WTC11 (cell line): ENCODE measurements at places on chromosomes 12 and 14. TPM values are rescaled to one million over a fixed set of nuclear protein-coding genes. Genes with fewer than 3 reads are reported as not detected.

SYNDIG1L gene
- 1.4 to 1.9 TPM (median 1.5 TPM) in 3 replicates for total RNA-seq

CYP46A1 gene
- 0.57 to 0.77 TPM (median 0.73 TPM) in 3 replicates for total RNA-seq

MOK gene
- total RNA-seq: 2.0 to 2.7 TPM (median 2.6 TPM) in 3 replicates

TRAF3 gene
- total RNA-seq: 8.2 to 11.2 TPM (median 9.6 TPM) in 3 replicates

MAP3K9 gene
- 28.0 to 29.6 TPM (median 29.4 TPM) in 3 replicates for total RNA-seq

OVCH1 gene
- 0.04 to 0.25 TPM in 2 of 3 replicates, not detected in the other for total RNA-seq
